ENCODE measurements at places on chromosomes 2 and 18.

DNA sequence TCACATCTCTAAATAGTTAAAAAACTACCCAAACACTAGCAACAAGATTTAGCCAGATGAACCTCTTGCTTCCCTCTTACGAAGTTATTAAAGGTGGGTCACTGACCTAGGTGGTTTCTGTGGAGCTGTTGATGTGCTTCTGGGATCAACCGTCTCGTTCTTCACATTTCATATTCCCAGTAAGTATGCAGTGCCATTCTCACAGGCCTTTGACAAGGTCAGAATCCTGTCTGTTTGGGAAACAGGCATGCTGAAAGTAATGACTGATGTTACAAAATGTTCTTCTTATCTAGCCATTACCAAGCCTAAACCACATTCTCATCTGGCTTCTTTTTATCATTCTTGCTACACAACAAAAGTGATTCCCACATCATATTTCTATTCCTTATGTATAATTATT is 70.3 kb downstream of the WDR7 start:
- no peak for DNase-seq

DNA sequence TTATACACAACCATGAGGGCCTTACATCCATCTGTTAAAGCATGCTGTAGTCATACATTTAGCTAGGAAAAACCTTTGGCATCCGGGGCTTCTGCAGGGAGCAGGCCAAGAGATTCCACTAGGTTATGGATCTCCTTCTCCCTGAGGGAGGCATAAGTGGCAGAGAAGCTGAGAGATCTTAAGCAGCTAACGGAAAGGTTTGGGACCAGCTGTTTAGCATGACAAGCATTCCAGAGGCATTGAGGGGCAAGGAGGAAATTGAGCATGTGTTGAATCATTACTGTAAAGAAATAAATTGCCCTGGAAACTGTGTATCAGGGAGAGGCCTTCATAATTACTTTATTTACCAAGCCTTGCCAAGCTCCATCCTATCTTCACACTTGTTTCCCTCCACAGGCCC is 643.1 kb downstream of the CNTNAP5 start:
- no peak for DNase-seq

- DNase-seq: no peak
These were observed 139.9 kb upstream of the MAPRE2 start for GRCh38 chr18:34901299-34901698.

- DNase-seq: no peak
These were observed 53.8 kb downstream of the NEDD4L start for GRCh38 chr18:58097907-58098166.

GRCh38 chr2:23745068-23745725 is 181.7 kb downstream of the ATAD2B start:
- DNase-seq: no peak

GRCh38 chr2:223147431-223147830 is 95.4 kb downstream of the KCNE4 start:
- DNase-seq: no peak

GRCh38 chr2:3209258-3209657 is 168.4 kb downstream of the EIPR1 start:
- no peak for DNase-seq

GRCh38 chr2:102025016-102025501 is 33.3 kb downstream of the IL1R2 start:
- DNase-seq: no peak

GRCh38 chr2:53422979-53423378 is 344.6 kb upstream of the CHAC2 start:
- DNase-seq: peak; percentile 17

Data from activated T-cell treated with anti-CD3 and anti-CD28 coated beads, Interleukin-2, amount 50 U/mL, for 48 hours (primary cell).